Amygdala (tissue), 56 donors: ENCODE measurements at places on chromosomes 1 and 21.
A peak's percentile ranks its signal among the peaks of the same experiment; 100 is the strongest.

DNA sequence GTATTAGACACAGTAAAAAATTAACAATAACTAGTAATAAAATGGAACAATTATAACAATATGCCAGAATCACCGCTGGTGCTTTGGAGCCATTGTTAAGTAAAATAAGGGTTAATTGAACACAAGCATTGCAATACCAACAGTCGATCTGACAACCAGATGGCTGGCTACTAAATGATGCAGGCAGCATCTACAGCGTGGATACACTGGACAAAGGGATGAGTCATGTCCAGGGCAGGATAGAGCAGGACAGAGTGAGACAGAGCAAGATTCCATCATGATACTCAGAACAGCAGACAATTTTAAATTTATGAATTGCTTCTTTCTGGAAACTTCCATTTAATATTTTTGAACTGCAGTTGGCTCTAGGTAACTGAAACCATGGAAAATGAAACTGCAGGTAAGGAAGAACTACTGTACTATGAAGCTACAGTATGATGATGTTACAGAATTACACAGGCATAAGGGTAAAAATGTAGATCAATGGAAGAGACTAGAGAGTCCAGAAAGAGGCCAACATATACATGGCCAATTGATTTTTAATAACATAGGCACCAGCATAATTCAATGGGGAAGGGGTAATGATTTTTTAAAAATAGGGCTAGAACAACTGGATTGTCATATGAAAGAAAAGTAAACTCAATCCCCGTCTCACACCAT, 168.7 kb downstream of the RRAGC start:
- DNase-seq: peak; percentile 22

- no peak for DNase-seq
Observed at GRCh38 chr1:172482044-172482443, 38.2 kb upstream of the PIGC start.

DNA sequence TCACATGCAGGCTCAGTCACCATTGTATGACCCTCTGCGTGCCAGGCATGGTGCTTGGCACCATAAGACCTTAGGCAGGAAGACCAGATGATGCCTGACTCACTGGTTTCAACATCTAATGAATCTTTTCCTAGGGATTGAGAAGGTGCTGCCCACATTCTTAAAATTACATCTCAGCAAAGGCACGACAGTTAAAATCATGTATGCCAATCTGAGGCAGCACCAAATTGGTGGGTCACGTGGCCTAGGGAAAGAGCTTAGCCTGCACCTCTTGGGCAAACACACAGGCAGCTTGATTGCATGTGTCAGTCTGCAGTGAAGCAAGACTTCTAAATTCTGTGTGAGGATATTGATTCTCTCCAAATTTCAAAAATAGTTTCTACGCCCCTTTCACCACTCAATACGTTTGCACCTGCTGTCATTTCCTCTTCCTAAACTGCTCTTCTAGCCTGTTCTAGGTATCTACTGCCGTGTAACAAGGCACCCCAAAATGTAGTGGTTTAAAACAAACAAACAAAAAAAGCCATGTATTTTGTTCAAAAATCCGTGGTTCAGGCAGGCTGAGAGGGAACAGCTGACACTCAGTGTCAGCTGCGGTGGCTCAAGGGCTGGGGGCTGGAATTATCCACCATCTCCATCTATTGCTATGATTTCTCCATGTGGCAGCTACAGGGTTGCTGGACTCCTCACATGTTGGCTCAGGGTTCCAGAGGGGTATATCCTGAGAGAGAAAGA, 160.2 kb upstream of the FGGY start:
- DNase-seq: no peak

- no peak for DNase-seq
Observed at GRCh38 chr1:106721790-106722189, 334.7 kb upstream of the PRMT6 start.

DNA sequence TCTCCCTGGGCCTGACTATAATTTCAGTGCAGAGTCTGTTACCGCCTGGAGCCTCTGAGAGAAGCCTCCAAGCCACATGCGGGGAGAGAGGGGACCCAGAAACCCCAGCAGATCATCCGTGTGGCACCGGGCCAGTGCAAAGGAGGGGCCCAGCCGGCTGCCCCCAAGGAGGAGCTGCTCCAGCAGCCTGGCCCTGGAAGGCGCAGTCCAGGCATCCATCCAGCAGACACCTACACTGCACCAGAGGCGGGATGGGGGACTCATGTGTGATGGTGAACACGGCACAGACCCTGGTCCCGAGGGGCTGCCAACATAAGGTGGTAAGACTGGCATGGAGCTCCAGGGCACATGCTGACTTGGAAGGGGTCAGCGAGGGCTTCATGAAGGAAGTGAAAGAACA, 39.6 kb upstream of the CLSTN1 start:
- no peak for DNase-seq

DNA sequence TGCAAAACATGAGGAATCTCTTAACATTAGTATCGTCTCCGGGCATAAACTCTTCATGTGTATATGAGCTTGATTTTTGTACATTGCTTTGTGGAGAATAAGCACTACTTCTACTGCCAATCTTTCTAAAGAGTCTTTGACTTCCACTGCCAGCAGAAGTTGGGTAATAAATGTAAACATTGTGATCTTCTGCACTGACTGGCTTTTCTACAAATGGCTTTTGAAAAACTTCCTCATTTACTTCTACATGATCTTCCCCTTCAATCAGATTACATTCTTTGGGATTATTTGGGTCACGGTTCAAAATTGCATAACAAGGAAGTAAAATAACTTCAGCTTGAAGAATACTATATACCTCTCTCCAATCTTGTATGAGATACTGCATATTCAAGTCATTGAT, 30.4 kb upstream of the SLC44A5 start:
- no peak for DNase-seq

DNA sequence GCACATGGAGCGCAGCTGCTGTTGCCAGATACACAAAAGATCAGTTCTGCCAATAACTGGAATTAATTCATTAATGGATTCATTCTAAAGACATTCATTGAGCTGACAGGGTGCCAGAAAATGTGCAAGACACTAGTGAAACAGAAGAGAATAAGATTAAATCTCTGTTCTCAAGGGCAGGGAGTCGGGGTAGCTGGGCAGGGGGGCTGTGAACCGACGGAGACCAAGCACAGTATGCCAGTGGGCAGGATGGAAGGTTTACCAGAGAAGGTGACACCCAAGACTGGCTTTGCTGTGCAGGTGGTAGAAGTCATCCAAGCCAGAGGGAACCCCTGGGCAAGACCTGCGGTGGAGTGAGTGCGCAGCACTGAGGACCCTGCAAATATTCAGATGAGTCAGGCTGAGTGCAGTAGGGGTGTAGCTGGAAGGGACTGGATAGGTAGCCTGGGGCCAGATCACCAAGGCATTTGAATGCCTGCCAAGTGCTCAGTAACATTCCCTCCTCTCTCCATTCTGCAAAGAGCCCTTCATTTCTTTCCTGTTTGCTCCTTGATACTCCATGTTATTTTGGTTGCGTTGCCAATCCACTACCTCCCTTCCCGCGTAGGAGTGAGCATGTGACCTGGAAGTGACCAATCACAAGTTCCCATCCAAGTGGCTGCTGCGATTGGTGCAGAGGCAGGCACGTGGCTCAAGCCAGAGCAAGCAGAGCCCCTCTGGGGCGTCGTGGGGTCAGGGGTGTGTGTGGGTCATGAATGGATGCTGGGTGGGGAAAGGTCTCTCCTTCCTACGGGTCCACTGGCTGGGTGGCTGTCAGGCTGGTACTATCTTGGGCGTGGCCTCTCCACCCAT, 413.1 kb downstream of the PTPRU start:
- no peak for DNase-seq

GRCh38 chr1:168627370-168627769, 51.0 kb downstream of the XCL1 start:
- no peak for DNase-seq

- DNase-seq: no peak
Observed at GRCh38 chr1:2335721-2336455, 55.5 kb downstream of the MORN1 start.

- no peak for DNase-seq
Observed at GRCh38 chr1:224380003-224380402, 23.3 kb downstream of the CNIH4 start.

DNA sequence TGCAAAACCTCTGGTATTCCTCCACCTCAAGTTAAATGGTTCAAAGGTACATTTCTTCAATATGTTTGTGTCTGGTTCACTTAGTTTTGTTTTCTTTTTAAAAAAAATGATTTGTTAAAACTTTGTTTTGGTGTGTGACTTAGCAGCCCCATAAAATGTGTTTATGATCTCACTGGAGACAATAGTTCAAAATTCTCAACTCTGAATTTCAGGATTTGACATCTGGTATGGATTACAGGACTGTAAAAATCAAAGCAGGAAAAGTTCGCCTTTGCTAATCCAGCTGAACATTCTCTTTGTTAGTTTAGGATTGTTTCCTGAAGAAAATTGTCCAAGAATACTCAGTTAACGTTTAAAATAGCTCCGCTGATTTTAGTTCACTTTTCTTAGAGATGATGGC, 231.7 kb downstream of the HMCN1 start:
- DNase-seq: no peak

- DNase-seq: no peak
Observed at GRCh38 chr1:155760751-155761475, 72.0 kb downstream of the DAP3 start.

- no peak for DNase-seq
Observed at GRCh38 chr1:161491472-161491871, 13.8 kb upstream of the FCGR2A start.

DNA sequence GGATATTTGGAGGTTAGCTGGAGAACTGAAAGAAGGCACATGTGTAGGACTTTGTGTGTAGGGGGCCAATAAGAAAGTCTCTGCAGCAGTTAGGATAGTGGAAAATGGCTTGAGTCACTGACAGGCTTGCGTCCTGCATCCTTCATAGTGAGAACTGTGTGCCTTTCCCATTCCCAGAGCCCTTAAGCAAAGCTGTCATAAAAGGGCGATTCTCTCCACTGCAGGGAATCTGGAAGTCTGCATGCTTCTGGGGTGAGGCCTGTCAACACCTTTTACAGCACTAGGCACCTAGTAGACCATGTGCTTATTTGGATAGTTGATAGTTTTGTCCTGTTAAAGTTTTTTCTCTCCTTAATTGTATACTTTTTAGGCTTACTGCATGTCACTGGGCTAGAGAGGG, 39.4 kb upstream of the MACF1 start:
- no peak for DNase-seq

- peak; percentile 40 for DNase-seq
Observed at GRCh38 chr21:16535102-16535422, 805.3 kb downstream of the USP25 start.

- DNase-seq: no peak
Observed at GRCh38 chr1:57741521-57741920, 317.7 kb upstream of the DAB1 start.

DNA sequence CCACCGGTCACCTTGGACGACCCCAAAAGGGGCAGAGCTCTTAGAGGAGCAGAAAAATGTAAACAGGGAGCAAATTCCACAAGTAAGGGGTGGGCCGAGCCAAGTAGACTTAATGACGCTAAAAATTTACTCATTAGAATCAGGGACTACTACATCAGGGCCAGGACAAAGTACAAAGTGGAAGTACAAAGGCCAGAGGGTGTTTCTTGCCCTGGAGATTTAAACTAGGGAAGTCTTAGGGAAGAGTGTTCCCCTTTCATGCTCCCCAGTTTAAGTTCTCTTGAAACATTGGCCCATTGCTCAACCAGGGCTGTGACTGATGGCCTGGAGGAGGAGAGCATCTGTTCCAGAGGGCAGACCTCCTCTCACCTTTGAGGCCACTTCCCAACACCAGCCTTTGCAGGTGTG, 48.6 kb downstream of the BACH1 start:
- DNase-seq: no peak

DNA sequence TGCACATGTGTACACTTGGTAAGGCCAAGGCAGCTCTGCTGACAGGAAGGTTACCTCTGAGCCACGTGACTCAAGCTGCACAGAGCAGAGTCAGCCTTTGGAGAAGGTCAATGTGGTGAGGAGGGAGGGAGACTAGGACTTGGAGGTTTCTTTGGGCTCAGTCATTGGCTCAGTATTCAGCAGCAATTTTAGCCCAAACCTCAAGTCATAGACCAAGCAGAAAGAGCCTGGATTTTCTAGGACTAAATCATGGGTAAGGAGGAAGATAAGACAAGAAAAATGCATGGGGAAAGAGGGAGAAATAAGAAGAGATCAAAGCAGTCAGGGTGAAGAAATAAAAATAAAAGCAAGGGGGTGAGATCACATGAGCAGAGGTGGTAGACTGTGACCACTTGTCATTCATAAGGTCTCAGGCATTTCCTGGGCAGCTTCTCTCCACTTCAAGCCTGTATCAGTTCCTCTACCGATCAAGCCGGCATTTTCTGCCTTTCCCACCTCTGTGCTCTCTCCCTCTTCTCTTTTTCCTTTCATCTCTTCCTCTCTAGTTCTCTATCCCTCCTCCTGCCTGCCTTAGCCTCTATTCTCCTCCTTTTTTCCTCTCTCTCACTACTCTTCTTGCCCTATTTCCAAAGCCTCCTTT, 51.7 kb upstream of the DUSP10 start:
- DNase-seq: no peak

- DNase-seq: no peak
Observed at GRCh38 chr1:226697151-226697928, 41.7 kb downstream of the ITPKB start.

GRCh38 chr1:48803474-48803873, 26.8 kb upstream of the BEND5 start:
- no peak for DNase-seq

- DNase-seq: no peak
Observed at GRCh38 chr21:46471514-46471913, 12.8 kb downstream of the DIP2A start.

- DNase-seq: no peak
Observed at GRCh38 chr1:115888976-115889375, 48.0 kb upstream of the NHLH2 start.

DNA sequence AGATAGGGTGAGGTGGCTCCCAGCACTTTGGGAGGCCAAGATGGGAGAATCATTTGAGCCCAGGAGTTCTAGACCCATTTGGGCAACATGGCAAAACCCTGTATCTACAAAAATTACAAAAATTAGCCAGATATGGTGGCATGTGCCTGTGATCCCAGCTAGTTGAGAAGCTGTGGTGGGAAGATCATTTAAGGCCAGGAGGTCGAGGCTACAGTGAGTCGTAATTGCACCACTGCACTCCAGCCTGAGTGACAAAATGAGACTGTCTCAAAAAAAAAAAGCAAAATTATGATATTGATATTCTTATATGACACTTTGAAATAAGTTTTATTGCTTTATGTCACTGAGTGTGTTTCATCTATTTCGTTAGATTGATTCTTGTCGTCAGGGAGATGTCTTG, 7.4 kb downstream of the ACADM start:
- DNase-seq: no peak

GRCh38 chr21:14901482-14901958, 163.3 kb downstream of the NRIP1 start:
- DNase-seq: no peak

DNA sequence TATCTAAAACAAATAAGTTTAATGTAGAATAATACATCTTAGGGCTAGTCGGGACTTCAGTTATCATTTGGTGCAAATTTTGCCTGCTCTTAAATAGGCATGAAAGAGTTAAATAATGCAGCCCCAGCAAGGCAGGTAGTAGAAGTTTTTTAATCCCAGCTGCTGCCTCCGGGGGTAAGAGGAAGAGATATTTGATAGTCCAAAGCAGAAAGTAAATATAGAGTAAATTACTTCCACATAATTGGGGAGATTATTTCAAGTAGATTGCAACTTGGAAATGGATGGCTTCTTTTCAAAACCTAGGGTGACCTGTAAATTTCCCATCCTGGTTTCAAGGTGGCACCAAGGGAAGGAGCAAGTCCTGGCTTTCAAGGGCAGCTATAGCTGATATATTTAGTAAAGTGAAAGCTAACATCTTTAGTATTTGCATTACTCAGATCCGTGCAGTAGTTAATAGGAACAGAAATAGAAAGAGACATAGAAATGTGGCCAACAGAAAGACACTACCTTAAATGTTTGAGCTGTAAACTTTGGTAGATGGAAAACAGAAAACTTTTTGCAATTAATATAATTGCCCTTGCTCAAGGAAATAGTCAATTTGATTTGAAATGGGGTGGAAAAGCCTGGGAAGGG, 109.1 kb downstream of the LMO4 start:
- DNase-seq: no peak
